Stimulated activated CD4-positive, alpha-beta T cell treated with anti-CD3 and anti-CD28 coated beads, TNF-alpha, amount 100 ng/mL, for 48 hours (primary cell): ENCODE measurements at places on chromosomes 13 and 19.

GRCh38 chr19:54104998-54105715, 2.5 kb downstream of the NDUFA3 start:
- no peak for DNase-seq

GRCh38 chr19:7795555-7796161, 32.6 kb downstream of the CLEC4M start:
- DNase-seq: no peak

- no peak for DNase-seq
These were observed 7.9 kb upstream of the FRY start for GRCh38 chr13:32023698-32024097.

GRCh38 chr13:44368062-44368591, 5.5 kb upstream of the SERP2 start:
- no peak for DNase-seq

DNA sequence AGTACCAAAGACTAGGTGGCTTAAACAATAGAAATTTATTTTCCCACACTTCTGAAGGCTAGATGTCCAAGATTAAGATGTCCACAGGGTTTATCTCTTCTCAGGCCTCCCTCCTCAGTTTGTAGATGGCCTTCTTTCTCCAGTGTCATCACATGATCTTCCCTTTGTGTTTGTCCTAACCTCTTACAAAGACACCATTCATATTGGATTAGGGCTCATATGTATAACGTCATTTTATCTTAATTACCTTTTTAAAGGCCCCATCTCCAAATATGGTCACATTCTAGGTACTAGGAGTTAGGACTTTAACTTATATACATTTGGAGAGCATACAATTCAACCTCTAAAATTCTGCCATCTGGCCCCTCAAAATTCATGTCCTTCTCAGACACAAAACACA, 34.3 kb downstream of the N4BP2L2 start:
- no peak for DNase-seq

- no peak for DNase-seq
These were observed 84.5 kb downstream of the MBNL2 start for GRCh38 chr13:97306645-97307044.

DNA sequence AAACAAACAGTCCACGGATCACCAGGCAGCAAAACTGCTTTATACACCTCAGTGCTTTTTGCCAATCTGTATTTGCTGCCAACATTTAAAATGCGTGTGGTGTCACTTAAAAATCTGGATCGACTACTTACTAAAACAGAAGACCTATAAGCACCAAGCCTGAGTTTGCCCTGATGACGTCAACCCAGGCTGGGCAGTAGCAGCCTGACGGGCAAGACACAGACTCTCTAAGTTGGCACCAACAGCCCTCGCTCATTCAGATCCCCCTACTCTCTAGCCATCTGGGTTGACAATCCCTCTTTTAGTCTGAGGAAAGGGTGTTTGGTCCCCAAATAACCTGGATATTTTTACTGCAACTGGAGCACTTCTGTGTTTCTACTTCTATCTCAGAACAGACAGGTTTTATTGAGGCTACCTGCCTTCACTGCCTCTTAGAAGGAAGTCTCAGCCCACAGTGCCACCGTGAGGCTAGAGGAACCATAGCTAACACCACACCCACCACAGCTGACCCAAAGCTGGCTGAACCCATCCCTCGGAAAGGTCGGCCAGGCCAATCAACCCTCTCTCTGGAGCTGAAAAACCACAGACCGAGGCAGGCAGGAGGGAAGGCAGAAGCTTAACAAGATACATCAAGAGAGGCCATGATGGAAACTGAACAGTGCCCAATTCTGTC, 6.9 kb downstream of the SUGP2 start:
- DNase-seq: no peak
